SJCRH30 (cell line): ENCODE measurements at places on chromosomes 6 and 20. TPM values are rescaled to one million over a fixed set of nuclear protein-coding genes. Genes with fewer than 3 reads are reported as not detected.

DNA sequence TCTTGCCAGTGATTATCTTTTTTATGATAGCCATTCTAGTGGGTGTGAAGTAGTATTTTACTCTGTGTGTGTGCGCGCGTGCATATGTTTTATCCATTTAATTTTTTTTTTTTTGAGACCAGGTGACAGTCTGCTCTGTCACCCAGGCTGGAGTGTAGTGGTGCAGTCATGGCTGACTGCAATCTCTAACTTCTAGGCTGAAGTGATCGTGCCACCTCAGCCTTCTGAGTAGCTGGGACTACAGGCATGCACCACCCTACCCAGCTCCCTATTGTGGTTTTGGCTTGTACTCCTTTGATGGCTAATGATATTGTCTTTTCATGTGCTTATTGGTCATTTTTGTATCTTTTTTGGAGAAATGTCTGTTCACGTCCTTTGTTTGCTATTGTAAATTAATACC lies 33.3 kb downstream of the ITCH start:
- H3K4me3 ChIP-seq, result no peak overlapping the region
- no peak overlapping the region for H3K27ac ChIP-seq
- H3K4me1 ChIP-seq, result peaks cover 17% of the 10 kb centered on the region
- DNase-seq, result no peak

- H3K27me3 ChIP-seq, result no peaks in the 10 kb centered on the region
- H3K4me3 ChIP-seq, result peak overlapping the region; percentile 38
- peaks cover 22% of the 10 kb centered on the region for H3K4me1 ChIP-seq
- peak overlapping the region; percentile 92 for H3K27ac ChIP-seq
Observed at GRCh38 chr6:158279615-158280014, 32.6 kb upstream of the TULP4 start.

GRCh38 chr20:9794831-9795230 lies 44.0 kb downstream of the PAK5 start:
- H3K36me3 ChIP-seq, result no peaks in the 10 kb centered on the region
- H3K4me3 ChIP-seq, result no peak overlapping the region
- H3K27ac ChIP-seq, result no peak overlapping the region
- no peak for DNase-seq

PLAGL2 gene
- 19.7 and 21.5 TPM in 2 replicates for total RNA-seq

USP49 gene
- total RNA-seq, result 6.4 and 7.3 TPM in 2 replicates

HLA-DMB gene
- not detected in 2 replicates for total RNA-seq
